ENCODE measurements at places on chromosomes 1 and 21.

GRCh38 chr1:68103884-68104554 lies 53.6 kb upstream of the DIRAS3 start:
- peak; percentile 60 for DNase-seq

GRCh38 chr1:115495625-115496024 lies 146.1 kb upstream of the VANGL1 start:
- peak; percentile 74 for DNase-seq

DNA sequence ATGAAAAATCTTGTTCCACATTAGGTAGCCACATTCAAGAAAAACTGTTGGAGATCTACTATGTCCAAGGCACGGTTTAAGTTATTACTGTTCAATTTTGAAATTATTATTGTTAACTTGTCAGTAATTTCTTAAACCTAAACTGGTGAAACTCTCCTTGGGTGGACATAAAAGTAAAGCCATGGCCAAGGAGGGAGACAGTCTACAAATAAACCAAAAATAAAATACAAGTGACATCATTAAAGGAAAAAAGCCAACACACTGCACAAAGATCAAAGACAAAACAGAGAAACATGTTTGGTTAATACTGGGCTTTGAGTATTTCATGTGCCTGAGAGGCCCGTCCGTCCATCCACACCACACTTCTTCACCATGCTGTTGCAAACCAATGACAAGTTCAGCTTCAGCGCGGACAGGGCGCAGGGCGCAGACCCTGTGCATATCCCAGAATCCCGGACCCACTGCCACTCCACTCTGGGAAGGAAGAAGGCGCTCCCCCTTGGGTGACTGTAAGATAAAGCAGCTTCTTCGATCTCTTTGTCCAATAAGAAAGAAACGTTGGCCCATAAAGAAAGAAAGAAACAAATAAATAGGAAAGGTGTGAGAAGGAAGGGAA lies 918 bp upstream of the RASAL2 start:
- DNase-seq: no peak

- DNase-seq: peak; percentile 78
Measured at GRCh38 chr1:30919025-30919881, 10.7 kb upstream of the SDC3 start.

GRCh38 chr1:167136191-167136614 lies 42.3 kb downstream of the STYXL2 start:
- peak; percentile 71 for DNase-seq

DNA sequence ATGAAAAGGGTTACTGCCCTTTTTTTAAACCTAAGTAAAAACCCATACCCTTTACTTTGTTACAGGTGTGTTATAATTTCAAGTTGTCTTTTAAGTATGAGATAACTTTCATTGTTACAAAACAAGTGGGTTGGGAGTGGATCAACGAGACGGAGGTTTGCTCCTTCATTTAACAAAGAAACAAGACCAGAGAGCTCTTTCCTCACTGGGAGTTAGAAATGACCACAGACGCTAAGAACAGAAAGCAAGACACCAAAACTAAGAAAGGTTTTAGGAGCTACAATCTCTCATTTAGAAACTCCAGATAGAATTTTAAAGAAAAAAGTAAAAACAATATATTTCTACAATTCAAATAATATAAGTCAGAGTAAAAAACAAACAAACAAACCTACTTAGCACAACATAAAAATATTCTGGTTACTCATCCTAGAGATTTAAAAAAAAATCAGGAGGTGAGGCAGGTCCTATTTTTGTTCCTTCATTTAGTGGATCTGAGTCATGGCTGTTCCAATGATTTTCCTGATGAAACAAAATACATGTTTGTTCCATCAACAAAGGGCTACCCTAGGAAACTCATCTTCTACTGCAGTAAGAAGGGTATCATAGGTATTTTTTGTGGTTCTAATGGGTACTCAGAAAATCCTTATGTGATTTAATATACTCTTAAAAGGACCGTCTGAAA lies 33.0 kb downstream of the APP start:
- no peak for DNase-seq

- no peak for DNase-seq
Measured at GRCh38 chr1:211965108-211965805, 70.1 kb downstream of the INTS7 start.

DNA sequence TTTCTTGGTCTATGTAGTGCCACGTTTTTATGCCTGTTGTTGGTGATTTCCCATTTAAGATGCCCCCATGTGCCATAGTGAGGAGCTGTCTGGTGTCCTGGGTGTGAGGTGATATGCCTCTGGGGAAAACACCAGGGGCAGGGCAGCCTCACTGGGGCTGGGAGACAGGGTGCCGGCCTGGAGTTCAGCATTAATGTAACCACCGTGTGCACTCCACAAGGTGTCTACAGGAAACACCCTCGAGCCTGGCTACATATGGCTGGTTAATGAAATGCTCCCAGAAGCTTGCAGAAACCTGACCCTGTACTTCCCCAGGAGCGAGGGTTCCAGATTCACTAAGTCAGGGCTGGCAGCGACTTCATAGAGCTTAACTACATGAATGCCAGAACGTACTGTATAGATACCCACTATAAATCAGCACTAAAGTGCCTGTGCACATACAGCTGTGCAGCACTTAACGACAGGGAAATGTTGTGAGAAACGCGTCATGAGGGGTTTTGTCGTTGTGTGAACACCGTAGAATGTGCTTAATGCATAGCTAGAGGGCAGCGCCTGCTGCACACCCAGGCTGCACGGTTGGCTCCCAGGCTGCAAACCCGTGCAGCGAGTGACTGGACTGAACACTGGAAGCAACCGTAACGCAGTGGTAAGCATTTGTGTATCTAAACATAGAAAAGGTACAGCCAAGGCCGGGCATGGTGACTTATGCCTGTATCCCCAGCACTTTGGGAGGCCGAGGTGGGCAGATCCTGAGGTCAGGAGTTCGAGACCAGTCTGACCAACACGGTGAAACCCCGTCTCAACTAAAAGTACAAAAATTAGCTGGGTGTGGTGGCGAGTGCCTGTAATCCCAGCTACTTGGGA lies 10.4 kb downstream of the TFF2 start:
- DNase-seq: no peak

DNA sequence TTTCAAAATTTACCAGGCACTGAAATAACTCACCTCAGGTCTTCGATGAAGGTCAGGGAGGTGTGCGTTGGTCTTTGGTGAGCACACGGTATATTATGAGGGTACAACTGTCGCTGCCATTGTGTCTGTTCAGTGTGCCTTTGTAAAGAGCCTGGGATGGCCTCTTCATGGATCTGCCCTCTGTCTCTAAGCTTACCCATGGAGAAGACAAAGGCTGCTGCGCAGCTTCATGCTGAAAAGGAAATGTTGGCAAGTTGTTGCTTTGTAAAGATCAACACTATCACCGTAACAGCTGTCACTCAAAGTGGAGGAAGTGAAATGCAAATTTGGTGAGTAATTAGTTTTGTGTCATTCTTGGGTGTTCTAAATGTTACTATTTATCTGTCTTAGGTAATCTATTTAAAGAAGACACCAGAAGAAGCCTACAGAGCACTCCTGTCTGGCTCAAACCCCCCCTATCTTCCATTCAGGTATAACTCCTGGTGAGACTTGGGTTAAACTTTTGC lies 71.6 kb downstream of the CDC14A start:
- no peak for DNase-seq

GRCh38 chr1:237318748-237319147 lies 276.8 kb downstream of the RYR2 start:
- no peak for DNase-seq

GRCh38 chr1:155170101-155170785 lies 2.9 kb downstream of the KRTCAP2 start:
- DNase-seq: no peak

- DNase-seq: no peak
Measured at GRCh38 chr1:234554218-234554697, 55.7 kb downstream of the IRF2BP2 start.

DNA sequence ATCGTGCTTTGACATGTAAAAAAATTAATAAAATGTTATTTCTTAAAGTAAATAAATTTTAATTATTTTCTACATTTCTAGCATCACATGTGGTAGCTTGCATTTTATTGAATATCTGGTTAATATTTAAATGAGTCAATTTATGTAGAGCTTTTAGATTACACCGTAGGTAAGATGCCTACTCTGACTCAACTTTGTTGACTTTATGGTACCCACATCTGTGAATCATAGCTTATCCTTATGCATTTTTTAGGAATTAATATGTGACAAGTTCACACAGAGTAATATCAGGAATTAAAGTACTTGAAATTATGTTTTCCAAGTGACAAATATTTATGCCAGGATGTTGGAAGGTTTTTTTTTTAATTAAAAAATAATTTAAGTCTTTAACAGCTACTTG lies 120.7 kb downstream of the LEPR start:
- DNase-seq: no peak

GRCh38 chr1:6248932-6249738 lies 5.2 kb downstream of the HES3 start:
- no peak for DNase-seq

DNA sequence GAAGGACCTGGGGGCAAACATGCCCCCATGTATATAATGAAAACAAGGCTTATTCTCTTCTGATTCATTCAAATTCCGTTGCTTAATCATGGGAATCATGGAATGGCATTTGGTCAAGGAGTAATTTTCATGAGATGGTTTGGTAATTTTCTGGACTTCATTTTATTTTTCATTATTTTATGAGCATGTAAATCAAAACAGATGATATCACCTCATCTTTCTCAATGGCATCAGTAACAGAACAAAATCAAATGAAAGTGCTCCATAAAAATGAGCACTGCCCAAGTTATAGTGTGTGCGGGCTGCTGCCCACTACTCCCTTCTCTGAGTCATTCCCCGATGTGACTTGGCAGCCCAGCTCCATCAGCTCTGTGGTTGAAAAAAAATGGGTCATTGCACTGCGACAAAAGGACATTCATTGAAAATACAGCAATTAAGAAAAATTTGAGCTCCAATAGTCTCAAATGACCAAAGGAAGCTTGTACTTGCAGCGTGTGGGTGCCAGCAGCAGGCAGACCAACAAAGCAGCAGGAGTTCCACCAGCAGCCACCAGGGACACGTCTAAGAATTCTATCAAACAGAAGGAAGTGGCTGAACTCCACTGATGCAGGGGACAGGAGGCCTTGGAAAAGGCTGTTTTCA lies 84.3 kb upstream of the VAV3 start:
- DNase-seq: peak; percentile 34

- no peak for DNase-seq
Measured at GRCh38 chr1:110032327-110032726, 2.1 kb upstream of the STRIP1 start.

- no peak for DNase-seq
Measured at GRCh38 chr1:47574451-47575165, 136.8 kb downstream of the FOXD2 start.

DNA sequence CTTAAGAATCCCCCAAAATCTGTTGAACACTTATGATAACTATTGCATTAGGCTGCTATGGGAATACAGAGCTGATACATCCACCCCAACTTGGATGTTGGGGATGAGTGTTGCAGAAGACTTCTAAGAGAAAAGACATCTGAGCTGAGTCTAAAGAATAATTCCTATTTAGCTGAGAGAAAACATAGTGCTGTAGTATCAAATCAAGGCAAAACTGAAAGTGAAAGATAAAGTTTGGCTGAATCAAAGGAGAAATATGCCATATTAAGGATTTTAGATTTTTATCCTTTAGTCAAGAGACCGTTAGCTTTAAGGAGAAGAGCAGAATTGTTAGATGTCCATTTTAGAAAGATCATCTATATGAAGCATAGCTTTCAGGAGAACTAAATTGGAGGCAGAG lies 726.9 kb upstream of the PTBP2 start:
- no peak for DNase-seq

- no peak for DNase-seq
Measured at GRCh38 chr1:7250597-7251453, 465.6 kb downstream of the CAMTA1 start.

- DNase-seq: no peak
Measured at GRCh38 chr1:185998391-185998790, 264.2 kb downstream of the HMCN1 start.

DNA sequence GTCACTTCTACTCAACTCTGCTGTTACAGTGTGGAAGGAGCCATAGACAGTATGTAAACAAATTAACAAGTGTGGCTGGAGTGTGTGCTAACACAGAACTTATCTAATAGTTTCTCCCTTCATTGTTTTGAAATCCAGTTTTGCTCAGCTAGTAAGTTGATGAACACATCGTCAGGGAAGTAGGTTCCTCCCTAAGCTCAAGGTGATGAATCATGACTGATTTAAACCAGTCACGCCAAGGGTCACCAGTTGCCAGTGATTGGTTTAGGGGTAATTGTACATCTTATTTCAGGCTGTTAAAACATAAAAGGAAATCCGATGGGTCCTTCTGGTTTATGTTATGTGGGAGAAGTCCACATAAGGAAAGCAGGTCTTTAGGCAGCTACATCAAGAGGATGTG lies 97.0 kb upstream of the CHODL start:
- DNase-seq: no peak

DNA sequence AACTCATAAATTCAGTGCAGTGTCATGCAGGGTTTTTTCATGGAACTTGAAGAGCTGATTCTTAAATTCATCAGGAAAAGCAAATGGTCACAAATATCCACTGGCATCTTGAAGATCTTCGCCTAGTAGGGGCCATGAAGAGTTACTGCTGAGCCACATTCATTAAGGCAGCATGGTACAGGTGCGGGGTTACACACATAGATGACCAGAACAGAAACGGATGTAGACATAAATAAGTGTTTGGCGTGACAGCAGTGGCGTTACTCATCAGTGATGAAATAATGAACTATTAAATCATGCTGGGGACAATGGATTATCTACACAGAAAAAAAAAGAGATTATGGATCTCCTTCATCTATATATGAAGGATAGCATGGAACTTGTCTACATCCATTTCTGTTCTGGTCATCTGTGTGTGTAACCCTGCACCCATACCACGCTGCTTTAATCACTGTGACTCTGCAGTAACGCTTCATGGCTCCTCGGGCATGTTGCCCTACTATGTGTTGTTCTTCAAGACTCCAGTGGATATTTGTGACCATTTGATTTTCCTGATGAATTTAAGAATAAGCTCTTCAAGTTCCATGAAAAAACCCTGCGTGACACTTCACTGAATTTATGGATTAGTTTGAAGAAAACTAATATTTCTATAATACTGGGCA lies 161.3 kb downstream of the GALNT2 start:
- no peak for DNase-seq

- DNase-seq: no peak
Measured at GRCh38 chr1:221696027-221696426, 45.9 kb downstream of the DUSP10 start.

DNA sequence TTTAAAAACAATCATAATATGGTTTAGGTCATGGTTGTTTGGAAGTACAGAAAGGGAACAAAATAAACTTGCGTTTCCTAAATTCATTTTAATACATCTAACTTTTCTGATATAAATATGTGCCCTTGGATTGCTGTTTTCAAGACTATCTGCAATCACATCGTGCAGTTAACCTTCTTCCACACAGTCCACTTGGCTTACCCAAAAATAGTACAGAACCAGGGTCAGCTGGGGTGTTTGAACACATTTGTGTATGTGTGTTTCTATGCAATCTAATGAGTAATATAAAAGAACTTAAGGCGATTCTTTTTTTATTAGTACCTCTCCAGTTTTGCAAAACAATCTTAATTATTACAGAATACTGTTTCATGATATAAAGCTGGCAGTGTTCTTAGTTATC lies 19.9 kb downstream of the SAMSN1 start:
- DNase-seq: peak; percentile 38

- DNase-seq: no peak
Measured at GRCh38 chr1:165409657-165410358, 35.1 kb downstream of the RXRG start.

Measured in cardiac fibroblast (primary cell).